ENCODE measurements at places on chromosomes 6 and 20.

DNA sequence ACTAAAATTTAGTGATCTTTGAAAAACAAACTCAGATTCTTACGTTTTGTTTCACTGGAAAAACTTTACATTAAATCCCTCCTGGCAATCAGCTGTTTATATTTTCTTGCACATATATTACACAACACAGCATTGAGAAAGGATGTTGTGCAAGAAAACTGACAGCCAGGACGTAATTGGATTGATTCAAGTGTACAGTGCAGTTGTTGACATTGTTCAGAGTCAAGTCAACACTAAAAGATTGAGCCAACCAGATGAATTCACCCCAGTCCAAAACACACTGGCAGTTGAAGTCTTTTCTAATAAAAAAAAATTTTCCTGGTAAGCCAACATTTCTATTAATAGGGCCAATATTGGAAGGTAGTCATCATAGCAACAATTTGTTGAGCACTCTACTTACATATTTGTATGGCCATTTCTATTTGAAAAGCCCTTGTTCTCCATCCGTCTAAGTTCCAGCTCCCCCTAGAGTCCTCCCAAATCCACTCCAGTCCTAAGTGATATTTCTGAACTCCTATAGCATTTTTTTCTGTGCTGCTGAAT, 20.9 kb upstream of the VNN1 start:
- DNase-seq: no peak

DNA sequence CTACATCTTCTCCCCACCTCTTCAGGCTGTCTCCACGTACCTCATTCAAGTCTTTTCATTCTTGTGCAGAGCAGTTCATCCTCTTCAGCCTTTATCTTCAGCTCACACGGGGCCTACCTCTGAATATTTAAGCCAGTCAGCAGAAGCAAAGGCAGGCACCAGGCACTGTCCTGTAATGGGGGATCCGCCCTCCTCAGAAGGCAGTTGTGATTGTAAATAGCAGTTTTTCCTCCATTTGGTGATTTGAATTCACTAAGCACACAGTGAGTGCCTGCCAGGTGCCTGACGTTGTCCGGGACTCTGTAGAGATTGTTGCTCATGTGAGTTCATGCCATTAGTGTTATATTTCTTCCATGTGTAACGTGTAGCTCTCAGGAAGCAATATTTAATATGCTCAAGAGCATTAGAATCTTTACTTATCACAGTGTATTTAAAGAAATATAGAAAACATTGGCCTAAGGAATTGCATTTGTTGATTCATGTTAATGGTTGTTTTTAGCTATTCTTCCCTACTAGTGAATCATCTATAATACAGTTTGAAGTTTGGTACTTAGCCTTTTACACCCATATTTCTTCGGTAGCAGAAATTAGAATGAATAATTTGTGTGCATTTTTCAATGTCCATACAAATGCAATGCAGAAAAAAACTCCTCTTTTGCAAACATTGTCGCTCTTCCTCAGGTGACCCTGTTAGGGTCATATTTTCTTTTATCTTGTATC, 17.9 kb downstream of the BPHL start:
- DNase-seq: no peak

- no peak for DNase-seq
These were observed 36.3 kb downstream of the IGF2R start for GRCh38 chr6:160005211-160005610.

DNA sequence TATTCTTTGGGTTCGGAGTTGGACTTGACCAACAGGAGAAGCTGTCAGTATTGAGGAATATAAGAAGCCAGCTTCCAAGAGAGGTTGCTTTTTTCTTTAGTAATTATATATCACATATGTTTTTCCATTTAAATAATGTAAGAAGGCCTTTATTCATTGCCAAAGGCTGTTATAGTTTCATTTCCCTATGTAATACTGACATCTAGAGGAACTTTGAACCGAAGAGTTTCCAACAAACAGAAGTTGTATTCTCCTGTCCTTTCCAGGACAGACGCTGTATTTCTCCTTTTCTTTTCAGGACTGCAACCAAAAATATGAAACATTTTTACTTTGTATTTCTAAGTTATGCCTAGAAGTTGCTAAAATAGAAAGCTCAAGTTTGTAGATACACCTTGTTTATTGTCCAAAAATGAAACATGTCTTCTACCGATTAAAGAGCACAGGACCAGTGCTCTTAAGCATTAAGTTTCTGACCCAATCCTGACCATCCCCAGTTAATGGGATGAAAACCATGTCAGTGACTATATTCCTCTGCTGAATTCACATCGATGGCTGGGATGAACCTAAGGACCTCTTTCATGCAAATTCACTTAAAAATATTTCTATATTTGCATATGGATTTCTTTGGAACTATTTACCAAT, 55.1 kb downstream of the MYLK4 start:
- no peak for DNase-seq

- no peak for DNase-seq
These were observed 171.2 kb upstream of the THBS2 start for GRCh38 chr6:169424821-169425240.

GRCh38 chr6:116287689-116288282, 8.1 kb upstream of the TSPYL1 start:
- DNase-seq: no peak

DNA sequence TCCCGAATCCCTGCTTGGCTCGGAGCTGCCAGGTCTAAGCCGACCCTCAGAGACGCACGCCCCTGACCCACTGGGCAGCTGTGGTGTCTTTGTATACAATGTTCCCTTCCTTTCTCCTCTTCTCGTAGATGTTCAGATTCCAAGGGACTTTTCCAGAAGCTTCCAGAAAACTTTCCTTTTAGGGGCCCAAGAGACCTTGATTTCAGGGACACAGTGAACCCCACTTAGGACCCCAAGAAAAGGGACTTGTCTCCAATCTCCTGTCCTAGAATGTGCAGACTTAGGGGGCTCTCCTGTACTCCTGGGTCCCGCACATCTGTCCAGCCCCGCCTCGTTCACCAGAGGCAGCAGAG, 103.5 kb downstream of the EDN3 start:
- no peak for DNase-seq

DNA sequence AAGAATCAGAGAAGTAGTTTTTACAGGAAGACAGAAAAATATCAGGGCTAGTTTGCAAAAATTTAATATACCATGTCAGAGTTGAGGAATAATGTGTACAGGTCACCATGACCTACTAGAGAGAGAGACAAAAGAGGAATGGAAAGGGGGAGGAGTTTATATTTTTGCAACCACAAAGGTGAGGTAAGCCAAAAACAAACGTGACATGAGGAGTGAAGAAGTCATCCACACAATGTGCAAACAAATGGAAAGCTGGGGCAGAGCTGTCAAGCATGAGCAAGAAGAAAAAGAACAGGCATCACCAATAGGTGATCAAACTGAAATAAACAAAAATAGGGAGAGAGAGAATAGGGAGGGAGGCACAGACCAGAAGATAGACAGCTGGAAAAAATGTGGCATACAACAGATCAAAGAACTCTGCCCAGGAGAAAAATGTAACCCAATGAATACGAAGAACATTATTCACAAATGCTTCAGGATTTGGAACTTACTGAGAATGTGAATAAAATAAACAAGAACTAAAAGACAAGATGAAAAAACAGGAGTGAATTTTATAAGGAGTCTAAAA, 15.5 kb downstream of the RARS2 start:
- DNase-seq: no peak

DNA sequence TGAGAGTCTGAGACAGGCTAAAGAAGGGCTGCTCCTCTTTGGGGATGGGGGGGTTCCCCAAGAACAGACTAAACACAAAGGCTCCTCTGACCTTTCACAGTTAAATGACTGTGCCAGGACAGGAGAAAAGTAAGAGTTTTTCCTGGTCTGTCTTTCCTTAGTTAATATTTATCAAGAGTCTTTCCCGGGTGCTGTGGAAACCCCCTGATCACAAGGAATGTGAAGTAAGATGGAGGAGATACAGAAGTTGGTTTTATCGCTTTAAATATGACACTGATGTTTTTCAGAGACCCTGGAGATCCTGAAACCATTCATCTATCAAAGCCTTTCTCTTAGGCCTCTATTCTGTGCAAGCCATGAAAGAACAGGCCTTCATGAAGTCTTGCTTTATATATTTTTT, 105.8 kb downstream of the RNF144B start:
- no peak for DNase-seq
